GOT3 (cell line): ENCODE measurements at places on chromosomes 6 and 20.

GRCh38 chr20:48797275-48797825 is 30.4 kb downstream of the PREX1 start:
- no peak for DNase-seq

DNA sequence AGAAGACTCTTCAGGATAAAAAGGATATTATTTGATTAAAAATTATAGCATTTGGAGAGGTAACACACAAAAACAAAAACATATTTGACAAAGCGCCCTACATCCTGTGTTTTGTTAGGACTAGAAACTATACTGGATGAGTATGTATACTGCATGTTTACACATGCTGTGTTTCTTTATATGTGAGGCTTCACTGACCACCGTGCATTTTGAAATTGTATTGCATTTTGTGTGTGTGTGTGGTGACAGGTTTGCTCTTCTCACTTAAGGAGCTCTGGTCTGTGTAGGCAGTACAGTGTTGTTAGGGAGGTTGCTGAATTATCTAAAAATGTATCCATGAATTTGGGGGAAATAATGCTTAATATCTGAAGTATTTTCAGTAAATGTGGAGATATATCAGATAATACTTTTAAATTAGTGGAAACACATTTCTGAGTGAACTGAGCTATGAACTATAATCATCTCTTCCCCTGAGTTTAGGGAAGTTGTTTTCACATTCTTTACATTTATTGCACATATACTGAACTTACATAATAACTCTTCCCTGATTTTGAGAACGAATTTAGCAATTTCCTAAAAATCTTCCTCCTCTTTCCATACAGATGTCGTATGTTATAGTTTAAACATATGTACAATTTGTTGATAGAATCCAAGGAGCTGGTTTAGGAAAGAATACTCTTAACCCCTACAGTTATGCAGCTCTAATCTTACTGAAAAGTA is 43.3 kb downstream of the TMEM170B start:
- DNase-seq, result no peak

- DNase-seq, result no peak
These were observed 674 bp downstream of the MAPK14 start for GRCh38 chr6:36028088-36028876.

- no peak for DNase-seq
These were observed 138.1 kb downstream of the RFPL4B start for GRCh38 chr6:112485120-112485826.

- DNase-seq, result no peak
These were observed 149.2 kb upstream of the EXOC2 start for GRCh38 chr6:842141-842540.

DNA sequence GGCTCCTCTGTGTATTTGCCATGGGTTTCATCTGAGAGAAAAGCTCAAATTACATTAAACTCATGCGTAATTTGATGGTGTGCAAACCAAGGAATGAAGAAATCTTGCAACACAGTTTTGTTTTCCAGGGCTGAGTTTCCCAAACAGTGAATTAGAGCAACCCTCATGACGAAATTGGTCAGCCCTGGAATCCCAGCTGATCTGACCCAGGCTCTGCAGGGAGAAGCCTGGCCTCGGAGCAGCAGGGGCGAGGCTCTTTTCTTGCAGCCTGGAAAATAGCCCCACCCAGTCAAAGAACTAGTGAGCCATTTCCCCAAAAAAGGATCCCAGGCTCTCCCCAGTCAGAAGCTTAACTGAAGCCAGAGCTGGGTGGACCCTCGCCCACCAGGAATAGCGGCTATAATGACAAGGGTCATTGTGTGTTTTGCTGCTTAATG is 107.3 kb upstream of the SNX9 start:
- DNase-seq, result peak; percentile 54

DNA sequence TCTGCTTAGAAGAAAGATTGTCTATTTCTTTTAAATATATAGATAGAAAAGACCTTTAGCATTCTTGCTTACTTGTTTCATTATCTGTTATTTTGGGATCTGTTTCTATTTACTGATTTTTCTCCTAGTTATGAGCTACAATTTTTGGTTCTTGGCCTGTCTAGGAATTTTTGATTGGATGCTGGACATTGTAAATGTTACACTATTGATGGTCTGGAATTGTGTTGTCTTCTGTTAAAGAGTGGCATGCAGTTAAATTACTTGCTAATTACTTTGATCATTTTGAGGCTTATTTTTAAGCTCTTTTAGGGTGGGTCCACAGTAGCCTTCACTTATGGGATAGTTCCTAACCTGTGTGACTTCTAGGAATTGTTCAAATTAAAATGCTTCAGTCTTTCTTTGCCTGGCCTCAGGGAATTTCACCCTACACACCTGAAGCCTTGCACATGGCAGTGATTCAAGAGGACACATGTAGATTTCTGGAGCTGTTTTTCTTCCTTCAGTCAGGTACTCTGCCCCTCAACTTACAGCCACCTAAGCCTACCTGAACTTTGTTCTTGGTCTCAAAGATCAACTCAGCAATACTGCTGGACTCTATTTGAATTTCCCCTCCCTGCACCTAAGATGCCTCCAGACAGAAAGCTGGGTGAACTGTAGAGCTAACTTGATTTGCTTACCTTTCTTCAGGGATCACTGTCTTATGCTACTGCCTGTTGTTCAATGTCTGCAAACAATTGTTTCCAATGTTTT is 66.2 kb upstream of the NNAT start:
- no peak for DNase-seq

- no peak for DNase-seq
These were observed 2.3 kb upstream of the SLC23A2 start for GRCh38 chr20:5003626-5004025.

DNA sequence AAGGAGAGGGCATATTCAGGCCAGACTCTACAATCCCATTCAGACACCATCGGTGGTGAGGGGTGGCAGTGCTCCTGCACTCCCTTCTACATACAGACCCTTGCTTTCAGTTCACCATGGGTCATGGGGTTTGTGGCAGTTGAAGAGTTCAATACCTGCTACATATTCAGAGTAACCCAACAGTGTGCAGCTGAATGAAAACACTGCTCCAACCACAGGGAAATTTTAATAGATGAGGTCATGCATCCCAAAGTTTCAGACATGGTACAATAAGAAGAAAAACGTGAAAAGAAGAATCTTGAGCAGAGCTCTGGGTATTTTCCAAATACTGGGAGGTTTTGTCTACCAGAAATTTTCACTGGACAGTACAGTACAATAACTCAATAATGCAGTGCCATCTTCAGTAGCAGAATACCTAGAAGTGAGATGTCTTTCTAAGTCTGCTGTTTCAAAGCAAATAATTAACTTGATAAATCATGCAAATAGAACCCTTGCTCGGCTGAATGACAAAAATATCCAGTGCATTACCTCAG is 162.1 kb downstream of the PTPRK start:
- DNase-seq, result no peak

DNA sequence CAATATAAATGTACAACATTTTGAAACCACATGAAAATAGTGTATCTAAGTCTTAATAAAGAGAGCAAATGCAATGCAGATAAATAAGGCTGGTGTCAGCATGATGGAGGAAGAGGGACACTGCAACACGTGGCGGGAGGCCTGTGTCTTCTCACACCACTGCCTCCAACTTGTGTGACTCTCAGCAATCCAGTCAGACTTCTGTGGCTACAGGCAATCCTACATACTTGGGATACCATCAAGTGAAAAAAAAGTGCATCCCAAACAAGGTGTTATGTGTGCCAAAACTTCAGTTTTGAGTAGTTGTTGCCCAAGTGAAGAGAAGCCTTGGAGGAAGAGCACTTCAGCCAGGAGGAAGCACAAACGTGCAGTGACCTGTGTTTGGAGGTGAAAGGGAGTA is 68.6 kb downstream of the PKIB start:
- no peak for DNase-seq

DNA sequence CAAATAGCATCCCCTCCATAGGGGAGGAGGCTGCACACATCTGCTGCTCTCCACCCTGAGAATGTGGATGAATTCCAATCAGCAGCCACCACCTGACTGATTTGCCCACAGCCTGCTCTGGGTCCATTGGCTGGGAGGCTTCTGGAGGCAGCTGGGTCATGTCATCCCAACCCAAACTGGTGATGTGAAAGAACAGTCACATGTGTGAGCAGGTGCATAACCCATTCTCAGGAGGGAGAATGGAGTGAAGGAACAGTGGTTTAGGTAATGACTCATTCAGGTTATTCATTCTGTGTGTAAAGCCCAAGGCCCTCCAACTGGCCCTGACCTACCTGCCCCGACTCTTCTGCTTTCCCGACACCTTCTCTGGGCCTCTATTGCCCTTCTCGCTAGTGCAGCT is 90.9 kb upstream of the GCM1 start:
- no peak for DNase-seq

DNA sequence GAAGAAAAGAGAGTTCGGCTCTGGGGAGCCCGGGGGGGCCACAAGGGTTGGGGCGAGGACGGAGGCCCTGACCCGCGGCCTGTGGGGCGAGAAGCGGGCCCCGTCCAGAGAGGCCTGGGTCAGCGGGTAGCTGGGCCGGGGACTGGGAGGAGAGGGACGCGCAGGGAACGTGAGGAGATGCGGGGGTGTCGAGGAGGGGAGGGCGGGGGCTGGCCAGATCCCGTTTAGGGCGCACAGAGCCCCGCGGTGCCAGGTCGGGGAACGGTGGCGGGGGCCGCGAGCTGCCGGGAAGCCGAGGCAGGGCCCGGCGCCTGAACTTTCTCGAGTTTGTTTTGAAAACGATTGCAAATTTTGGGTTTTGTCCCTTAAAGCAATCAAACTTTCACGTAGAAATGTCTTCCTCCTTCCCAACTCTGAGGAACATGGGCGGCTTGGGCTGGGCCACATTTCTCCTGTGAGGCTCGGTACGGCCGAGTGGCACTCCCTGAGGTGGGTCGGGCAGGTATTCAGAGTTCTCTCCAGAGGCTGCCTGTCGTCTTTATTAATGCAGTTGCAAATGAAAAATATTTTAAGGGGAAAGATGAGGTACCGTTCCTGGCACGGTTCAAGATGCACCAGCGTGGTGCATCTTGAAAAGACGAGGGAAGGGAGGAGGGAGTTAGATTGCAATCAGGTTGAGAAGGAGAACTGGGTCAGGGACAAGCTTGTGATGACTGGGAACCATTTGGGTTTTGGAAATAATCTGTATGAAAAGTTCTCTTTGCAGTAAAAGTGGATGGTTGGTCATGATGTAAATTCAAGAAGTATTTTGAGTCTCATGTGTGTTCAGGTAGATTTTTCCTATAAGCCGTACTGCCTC is 972 bp downstream of the RNF8 start:
- no peak for DNase-seq

GRCh38 chr20:57589728-57590484 is 29.0 kb downstream of the PCK1 start:
- no peak for DNase-seq

DNA sequence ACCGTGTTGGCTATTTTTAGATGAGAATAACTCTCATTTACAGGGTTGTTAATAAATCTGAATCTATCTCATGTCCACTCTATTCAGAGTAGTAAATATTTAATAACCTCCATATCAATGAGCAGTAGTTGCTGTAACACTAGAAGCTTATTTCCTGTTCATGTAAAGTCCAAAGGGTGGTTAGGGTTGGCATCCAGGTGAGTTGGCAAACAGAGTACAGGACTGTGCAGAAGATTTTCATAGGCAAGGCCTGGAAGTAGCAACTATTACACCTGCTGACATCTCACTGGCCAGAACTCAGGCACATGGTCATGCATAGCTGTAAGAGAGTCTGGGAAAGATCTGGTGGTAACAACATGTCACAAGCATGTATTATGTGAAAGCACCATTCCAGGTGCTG is 147.5 kb downstream of the PHF3 start:
- DNase-seq, result no peak

GRCh38 chr6:42692137-42692911 is 30.1 kb downstream of the PRPH2 start:
- DNase-seq, result no peak

GRCh38 chr20:10795286-10796026 is 121.7 kb upstream of the JAG1 start:
- no peak for DNase-seq

- DNase-seq, result no peak
These were observed 15.2 kb upstream of the ZNF335 start for GRCh38 chr20:45987108-45987780.

GRCh38 chr6:67736816-67737215 is 898.3 kb upstream of the ADGRB3 start:
- no peak for DNase-seq

GRCh38 chr6:112214739-112215269 is 39.6 kb downstream of the LAMA4 start:
- DNase-seq, result no peak

- no peak for DNase-seq
These were observed 73.5 kb upstream of the NFATC2 start for GRCh38 chr20:51616060-51616459.

DNA sequence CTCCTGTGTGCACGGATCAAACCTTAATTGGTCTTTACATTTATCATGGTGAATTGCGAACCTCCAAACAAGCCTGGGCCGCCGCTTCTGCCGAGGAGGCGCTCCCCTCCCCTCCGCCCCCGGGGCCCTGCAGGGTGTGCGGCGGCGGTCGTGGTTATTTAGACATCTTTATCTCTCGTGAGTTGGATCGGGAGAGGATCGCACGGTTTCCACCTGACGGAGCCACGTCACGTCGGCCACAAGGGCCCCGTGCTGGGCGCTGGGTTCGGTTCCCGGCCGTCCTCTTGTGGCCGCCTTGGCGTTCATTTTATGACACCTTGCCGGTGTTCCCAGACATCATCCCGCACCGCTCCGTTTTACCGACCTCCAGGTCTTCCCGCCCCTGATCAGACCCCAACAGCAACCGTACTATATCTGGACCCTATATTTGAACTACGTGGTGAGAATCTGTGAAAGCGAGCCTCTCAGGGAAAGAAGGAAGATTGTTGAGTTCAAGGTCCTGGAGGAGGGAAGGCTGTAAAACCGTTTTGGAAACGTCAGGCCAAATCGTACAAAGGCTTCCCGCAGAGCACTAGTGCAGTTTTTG is 1.3 kb upstream of the CNR1 start:
- no peak for DNase-seq

- DNase-seq, result no peak
These were observed 13.4 kb upstream of the GHRH start for GRCh38 chr20:37274851-37275524.

GRCh38 chr20:43722153-43722505 is 4.7 kb downstream of the GTSF1L start:
- DNase-seq, result no peak
